ENCODE measurements at places on chromosomes 4 and X.
A peak's percentile ranks its signal among the peaks of the same experiment; 100 is the strongest.

GRCh38 chrX:26789751-26790150 is 573.8 kb downstream of the MAGEB5 start:
- no peak for DNase-seq

DNA sequence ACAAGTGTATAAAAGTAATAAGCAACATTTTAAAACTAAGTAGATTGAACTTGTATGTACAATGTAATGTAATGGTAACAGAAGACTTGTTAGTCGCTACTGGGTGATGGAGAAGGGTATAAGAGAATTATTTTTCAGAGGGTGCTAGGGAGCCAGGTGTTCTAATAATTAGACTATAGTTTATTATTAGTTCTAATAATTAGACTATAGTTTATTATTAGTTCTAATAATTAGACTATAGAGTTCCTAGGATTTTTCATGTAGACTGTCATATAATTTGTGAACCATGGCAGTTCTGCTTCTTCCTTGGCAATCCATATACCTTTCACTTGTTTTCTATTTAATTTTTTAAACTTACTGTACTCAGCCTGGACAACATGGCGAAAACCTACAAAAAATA is 117.3 kb upstream of the TSPAN5 start:
- no peak for DNase-seq

- no peak for DNase-seq
These were observed 17.3 kb upstream of the TBC1D14 start for GRCh38 chr4:6892190-6892908.

DNA sequence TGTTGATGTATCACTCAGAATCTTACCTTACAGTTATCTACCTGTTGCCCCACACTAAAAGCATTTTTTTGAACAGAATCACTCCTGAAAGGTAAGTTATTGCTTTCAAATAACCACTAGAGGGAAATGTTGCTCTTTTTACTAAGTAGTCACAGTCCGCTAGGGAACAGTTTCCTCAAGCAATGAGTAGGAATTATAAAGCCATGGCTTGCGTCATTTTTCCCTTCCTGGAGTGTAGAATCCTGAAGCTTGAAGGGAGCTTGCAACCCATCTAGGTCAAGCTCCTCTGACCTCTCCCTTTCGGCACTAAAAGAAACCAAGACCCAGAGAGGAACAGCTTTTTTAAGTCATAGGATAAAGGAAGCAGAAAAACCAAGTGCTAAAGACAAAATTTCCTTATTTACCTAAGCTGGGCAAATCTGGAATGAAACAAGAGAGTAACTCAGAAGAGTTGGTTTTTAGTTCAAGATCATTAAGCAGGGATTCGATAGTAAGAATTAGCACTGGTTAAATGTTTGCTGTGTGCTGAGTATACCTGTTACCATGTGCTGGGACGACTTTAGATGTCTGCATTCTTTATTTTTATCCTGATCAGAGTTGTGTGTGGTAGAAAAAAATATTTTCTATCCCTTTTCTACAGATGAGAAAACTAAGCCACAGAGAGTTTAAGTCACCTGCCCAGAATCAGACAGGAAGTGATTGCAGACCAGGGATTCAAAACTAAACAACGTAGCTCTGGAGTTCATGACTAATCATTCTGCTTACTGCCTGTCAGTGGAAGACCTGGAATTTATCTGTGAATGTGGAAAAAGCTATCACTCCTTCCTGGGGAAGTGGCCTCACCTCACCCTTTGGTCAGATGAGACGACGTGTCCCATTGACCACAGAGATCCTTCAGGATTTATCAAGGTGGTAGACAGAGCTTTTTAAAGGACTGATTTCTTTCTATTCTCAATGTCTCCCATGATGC is 631.5 kb downstream of the RAB28 start:
- no peak for DNase-seq

DNA sequence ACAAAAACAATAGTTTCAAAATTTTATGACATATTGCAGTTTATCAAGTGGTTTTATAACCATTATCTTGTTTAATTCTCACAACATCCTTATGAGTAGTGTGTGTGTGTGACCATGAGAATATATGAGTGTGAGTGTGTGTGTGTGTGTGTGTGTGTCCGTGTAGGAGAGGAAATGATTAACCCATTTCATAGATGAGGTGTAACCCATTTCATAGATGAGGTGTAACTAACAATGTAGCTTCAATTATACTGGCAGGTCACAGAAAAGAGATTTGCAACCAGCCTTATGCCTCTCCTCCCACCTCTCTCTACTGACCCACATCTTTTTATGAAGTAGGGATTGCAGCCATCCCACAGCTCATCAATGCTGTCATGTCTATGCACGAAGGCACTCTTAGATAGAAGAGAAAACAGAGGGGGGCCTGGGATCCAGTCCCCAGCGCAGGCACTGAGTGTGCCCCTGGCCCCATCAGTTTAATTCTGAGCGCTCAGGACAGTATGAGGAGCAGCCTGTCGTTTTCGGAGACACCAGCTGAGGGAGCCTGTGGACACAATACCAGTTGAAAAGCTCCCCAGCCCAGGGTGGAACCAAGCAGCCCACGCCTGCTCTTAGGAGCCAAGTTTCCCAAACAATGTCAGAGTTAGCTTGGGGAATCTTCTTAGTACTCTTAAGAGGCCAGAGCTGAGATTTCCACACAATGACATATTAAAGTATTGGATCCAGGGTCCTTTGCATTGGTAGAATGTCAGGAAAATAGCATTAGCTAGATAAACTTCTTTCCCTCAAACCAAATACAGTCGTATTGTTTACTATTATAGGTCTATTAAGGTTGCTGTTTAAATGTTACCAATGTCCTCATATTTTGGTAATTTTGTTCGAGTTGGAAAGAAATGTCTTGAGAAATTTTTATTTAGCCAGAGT is 88.6 kb downstream of the PALLD start:
- DNase-seq: peak; percentile 33

DNA sequence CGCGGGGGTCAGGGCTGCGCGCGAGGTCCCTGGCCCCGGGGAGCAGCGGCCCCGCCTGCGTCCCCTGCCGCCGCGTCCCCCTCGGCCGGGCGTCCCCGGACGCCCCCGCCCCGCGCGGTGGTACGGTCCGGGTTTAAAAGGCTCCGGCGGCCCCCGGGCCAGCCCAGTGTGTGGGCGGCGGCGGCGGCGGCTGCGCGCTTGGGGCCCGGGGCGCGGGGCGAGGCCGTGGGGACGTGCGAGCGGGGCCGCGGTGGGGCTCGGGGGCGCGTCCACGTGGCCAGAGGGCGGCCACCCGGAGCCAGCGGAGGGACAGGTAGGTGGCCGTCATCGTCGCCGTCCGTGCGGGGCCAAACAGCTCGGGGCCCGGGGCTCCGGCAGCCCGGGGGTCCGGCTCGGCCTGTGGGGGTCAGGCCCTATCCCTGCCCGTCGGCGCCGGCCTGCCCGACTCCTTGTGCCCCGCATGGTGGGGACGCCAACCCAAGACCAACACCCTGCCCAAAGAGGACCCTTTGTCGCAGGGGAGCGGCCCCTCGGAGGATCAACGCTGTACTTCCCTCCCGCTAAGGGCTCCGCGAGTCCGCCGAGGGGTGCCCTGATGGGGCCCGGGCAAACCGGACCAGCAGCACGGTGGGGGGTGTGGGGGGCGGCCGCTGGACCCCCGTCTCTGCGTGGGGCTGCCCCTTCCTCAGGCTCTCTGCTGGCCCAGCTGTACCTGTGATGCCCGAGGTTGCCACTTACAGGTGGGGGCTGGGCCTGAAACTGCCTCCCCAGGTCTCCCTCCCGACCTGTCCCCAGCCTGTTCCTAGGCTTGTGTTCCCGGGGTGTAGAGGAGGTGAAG is at the start of gene PLXNA3:
PLXNA3 (plus strand) TSS at position 166 of the 838 bp plus-strand sequence. CDS start 1,903 bp downstream, outside the sequence.
- DNase-seq: no peak

GRCh38 chr4:65825116-65825753 is 154.9 kb upstream of the EPHA5 start:
- no peak for DNase-seq

DNA sequence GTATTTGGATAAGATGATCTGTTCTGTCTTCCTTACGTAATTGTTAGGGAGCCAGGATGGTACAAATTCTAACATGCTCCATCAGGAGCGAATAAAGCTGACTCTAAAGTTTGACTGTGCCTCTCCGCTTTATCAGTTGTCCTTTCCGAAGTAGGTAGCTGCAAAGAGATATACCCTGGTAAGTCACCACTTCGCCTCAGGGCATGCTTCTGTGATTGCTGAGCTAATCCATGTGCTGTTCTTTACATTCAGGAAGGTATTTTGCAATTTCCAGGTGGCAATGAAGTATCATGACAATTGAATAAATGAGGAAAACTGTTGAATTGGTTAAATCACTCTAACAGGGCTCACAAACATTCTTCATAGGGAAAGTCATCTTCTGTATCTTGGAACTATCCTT is 38.9 kb downstream of the KIT start:
- no peak for DNase-seq

DNA sequence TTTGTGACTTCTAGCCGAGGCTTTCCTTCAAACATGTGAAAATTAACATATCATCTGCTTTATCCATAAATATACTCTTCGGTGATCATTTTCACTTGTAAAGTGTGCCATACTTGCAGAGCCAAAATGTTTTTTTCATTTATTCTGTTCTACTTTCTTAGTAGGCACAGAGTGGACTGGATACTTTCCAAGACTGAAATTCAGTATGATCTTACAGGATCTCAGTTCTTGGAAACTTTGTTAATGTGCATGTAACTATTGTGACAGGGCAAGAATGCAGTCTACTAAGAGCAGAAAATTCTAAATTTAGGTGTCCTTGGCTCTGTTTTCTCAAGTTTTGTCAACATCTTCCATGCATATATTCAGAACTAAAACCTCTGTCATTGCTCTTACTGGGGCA is 284.9 kb downstream of the TEX13A start:
- no peak for DNase-seq

DNA sequence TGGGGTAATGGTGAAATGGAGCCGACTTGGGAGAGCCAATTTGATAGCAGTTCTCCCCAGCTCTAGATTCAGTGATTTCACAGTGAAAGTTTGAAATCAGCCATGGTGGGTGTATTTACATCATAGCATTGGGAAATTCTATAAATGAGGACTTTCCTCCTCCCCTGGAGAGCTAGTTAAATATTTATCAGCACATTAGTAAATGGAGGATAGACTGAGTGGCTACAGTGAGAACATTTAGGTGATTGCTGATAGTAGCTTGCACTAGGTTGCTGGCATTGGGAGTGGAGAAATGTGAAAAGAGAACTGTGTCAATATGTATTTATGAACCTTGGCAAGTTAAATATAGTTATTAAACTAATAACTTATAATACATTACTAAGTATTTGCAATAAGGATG is 347.3 kb downstream of the CCSER1 start:
- DNase-seq: no peak

GRCh38 chr4:27861381-27861787 is 1000.7 kb downstream of the STIM2 start:
- DNase-seq: peak; percentile 70

DNA sequence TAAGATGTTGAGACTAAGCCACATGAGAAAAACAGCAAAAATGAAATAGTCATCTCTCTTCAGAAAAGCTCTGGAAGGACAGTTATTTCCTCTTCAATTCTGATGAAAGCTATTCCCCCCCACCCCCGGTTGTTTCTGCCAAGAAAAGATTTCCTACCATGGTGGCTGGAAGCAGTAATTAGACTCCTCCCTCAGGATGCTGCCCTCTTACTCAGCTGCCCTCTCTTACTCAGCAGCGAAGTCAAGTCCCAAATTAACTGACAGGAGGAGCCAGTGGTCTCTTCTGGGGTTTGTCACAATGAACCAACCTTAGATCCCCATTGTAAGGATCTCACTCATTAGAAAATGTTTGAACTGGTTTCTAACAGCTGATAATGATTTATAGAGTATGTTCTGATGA is 38.0 kb downstream of the GPM6B start:
- no peak for DNase-seq

GRCh38 chr4:31803526-31804195 is 1083.5 kb downstream of the PCDH7 start:
- no peak for DNase-seq

DNA sequence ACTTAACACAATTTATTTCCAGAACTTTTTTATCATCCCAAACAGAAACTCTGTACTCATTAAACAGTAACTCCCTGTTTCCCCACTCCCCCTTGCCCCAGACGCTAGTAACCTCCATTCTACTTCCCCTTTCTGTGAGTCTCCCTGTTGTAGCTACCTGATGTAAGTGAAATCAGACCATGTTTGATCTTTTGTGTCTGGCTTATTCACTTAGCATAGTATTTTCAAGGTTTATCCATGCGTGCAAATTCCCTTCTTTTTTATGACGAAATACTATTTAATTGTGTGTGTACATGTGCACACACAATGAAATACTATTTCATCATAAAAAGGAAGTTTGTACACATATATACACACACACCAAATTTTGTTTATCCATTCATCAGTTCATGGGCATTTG is 5.2 kb downstream of the PKD2 start:
- DNase-seq: no peak

GRCh38 chr4:96102541-96103026 is 262.7 kb downstream of the PDHA2 start:
- DNase-seq: no peak

- no peak for DNase-seq
These were observed 86.7 kb upstream of the WDR44 start for GRCh38 chrX:118259213-118259612.

- DNase-seq: no peak
These were observed 956.9 kb upstream of the NDST4 start for GRCh38 chr4:116070283-116070682.

GRCh38 chr4:29082684-29083083 is 1637.5 kb upstream of the PCDH7 start:
- no peak for DNase-seq

DNA sequence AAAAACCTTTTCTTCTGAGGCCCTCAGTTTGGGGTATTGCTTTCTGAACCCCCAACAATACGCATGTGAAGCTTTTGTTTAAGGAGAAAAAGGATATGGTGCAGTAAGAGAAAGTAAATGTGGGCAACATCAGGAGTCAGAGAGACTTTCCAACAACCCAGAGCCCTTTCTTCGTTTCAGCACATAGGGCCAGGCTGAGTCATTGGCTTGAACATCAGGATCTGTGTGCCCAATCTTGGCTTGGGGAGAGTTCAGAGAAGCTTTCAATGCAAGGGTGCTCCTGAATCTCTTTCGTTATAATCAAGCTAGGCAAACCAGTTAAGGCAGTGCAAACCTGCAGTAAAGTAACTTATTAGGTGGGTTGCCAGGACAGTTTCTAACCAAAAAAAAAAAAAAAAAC is 191.2 kb downstream of the FRMPD4 start:
- DNase-seq: no peak
